ENCODE measurements at places on chromosomes 2 and 18.

DNA sequence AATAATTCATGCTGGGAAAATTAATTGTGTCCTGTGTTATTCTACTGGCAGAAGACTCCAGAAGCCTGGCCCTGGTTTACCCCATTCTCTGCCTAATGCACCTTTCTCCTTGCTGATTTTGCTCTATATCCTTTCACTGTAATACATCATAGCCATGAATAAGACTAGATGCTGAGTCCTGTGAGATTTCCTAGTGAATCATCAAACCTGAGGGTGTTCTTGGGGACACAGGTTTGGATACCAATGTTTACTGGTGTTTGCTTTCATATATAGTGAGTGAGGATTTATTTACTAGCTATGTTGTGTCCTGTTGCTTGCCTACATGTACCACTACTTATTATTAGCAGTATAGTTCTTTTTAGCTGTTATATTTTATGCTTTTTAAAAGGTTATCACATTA is 6.5 kb downstream of the METTL5 start:
- no peak for DNase-seq

DNA sequence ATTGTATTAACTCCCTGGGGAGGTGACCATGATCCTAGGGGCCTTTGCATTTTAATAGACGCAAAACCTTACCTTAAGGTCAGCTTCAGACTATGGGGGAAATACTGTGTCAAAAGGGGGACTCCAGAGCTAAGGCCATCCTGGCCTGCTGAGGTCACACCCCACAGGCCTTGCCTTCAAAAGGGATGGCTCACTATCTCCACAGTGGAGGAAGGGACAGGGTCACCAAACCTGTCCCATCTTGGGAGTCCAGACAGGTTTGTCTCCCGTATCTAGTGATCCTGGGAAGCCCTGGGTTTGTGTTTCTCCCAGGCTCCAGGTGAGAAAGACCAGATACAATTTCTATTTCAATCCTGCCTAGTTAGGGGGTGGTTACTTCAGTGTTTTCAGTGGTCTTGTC is 24.9 kb downstream of the CAPN14 start:
- DNase-seq: no peak

- DNase-seq: no peak
Observed at GRCh38 chr2:26605195-26605998, 35.8 kb downstream of the CIB4 start.

- no peak for DNase-seq
Observed at GRCh38 chr2:102283996-102284395, 27.4 kb upstream of the IL1RL1 start.

DNA sequence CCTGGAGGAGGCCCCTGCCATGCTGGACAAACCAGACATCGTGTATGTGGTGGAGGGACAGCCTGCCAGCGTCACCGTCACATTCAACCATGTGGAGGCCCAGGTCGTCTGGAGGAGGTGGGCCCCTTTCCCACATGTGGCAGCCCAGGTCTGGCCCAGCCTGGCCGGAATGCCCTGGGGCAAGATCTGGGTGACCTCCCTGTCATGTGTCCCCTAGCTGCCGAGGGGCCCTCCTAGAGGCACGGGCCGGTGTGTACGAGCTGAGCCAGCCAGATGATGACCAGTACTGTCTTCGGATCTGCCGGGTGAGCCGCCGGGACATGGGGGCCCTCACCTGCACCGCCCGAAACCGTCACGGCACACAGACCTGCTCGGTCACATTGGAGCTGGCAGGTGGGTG is 25.2 kb upstream of the GMPPA start:
- no peak for DNase-seq

- peak; percentile 83 for DNase-seq
Observed at GRCh38 chr2:9142551-9143263, 63.9 kb upstream of the ASAP2 start.

DNA sequence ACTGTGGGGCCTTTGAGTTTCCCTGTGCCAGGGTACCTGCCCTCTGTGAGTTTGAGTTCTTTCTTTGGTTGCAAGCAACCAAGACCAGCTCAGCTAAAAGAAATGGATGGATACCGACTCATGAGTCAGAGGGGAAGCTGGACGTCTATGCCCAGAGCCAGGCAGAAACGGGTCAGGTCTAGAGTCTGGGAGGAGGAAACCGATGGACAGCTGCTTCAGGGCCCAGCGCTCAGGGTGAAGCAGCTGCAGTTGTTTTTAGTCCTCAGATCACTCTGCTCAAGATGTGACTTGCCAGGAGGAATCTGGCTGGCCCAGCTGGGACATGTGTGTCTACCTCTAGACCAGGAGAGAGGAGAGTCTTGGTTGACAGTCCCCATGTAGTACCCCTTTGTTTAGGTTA is 10.1 kb upstream of the TYMS start:
- no peak for DNase-seq

- DNase-seq: no peak
Observed at GRCh38 chr2:12416600-12416999, 300.1 kb upstream of the TRIB2 start.

GRCh38 chr18:76463872-76464271 is 31.2 kb downstream of the ZNF516 start:
- DNase-seq: no peak

DNA sequence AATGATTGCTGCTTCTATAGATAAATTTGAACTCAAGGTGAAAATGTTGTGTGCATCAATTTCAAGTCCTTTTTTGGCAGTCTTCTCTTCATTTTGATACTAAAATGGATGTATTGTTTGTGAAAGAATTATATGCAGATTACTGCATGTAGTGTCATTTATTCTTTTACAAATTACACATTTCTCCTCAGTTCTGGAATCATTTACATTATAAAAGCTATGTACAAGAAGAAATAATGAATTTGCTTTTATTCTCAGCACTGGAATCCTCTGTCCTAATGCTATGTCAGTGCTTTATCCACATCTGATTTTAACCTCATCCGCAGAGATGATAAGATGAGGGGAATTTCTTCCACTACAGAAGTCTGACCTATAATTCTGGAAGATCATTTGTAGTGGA is 220.8 kb upstream of the UBE2E3 start:
- DNase-seq: no peak

DNA sequence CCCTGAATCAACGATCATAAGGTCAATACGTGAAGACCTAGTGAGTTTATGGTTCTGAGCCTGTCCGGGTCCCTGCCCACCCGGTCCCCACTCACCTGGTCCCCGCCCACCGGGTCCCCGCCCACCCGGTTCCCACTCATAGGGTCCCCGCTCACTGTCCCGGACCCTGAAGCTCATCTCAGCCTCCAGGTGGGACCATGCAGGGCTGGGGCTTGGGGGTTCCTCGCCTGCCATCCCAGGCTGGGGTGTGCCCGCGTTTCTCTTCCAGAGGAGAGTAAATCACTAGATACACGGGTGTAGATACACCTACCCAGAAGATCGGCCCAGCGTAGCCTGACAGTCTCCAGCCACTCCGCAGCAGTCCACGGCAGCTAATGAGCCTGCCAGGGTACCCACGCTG is 131.5 kb downstream of the MBP start:
- DNase-seq: no peak

- no peak for DNase-seq
Observed at GRCh38 chr2:204727368-204727767, 182.1 kb downstream of the PARD3B start.

GRCh38 chr2:218569661-218570500 is 1.2 kb downstream of the CNOT9 start:
- DNase-seq: no peak

DNA sequence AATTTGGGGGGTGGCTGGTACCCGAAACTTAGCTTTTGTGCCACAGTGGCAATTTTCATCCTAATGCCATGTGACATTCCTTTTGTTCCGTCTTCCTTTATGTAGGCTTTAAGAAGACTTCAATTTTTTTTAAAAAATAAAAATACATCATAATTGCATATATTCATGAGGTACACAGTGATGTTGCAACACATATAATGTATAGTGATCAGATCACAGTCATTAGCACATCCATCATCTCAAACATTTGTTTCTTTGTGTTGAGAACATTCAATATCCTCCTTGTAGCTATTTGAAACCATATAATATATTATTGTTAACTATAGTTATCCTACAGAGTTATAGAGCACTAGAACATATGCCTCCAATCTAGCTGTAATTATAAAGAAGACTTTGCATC is 6.0 kb upstream of the CLIP4 start:
- DNase-seq: no peak

DNA sequence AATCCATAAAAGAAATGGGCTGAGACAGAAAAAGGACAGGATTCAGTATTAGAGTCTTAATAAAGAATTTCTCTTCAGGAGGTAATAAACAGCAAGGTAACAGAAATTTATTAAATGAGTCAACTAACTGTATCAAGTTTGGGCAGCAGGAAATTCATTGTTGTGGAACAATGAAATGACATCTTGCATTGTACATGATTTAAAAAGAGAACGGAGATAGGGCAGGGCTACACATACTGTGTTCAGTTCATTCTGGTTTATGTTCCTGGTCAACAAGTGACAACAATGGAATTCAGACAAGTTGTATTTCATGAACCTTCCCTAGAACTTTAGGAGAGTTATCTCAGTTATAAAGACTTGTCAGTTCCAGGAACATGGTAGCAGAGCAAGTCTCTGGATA is 961.3 kb downstream of the SOCS6 start:
- DNase-seq: no peak

GRCh38 chr18:31269566-31269965 is 48.4 kb upstream of the DSG1 start:
- DNase-seq: no peak

DNA sequence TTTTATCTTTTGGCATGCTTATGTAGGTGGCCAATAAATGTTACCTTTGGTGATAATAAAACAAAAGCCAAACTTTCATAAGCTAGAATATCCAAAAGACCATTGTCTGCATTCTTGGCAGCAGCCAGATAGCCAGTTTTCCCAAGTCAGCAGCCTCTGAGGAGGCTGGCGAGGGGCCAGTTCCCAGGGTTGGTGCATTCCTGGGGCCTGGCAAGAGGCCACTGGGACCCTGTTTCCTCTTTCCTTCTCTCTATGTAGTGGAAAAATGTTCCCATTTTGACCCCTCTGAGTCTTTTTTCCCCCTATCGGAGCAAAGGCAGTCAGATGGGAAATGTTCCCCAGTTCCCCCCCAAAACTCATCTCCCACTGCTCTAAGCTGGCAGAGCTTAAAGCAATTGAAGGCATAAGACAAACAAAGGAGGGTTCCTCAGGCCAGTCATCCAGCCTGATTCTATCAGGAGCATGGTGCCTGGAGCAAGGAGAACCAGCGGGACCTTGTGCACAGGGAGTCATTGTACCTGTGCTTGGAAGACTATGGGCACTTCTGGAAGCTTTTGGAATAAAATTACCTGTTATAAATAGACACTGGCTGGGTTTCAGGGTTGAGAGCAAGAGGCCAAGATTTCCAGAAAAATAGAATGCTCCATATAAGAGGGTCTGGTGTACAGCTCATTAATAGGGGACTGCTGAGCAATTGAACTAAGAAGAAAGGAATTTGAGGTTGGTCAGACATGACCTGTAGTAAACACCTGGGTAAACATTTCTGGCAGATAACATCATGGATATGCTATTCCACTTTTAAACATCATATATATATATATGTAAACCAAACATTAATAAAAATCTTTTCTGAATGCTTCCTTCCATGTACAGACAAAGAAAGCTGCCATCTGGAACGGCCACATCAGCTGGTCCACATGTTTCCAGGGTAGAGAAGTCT is 63.4 kb downstream of the NCKAP5 start:
- no peak for DNase-seq

DNA sequence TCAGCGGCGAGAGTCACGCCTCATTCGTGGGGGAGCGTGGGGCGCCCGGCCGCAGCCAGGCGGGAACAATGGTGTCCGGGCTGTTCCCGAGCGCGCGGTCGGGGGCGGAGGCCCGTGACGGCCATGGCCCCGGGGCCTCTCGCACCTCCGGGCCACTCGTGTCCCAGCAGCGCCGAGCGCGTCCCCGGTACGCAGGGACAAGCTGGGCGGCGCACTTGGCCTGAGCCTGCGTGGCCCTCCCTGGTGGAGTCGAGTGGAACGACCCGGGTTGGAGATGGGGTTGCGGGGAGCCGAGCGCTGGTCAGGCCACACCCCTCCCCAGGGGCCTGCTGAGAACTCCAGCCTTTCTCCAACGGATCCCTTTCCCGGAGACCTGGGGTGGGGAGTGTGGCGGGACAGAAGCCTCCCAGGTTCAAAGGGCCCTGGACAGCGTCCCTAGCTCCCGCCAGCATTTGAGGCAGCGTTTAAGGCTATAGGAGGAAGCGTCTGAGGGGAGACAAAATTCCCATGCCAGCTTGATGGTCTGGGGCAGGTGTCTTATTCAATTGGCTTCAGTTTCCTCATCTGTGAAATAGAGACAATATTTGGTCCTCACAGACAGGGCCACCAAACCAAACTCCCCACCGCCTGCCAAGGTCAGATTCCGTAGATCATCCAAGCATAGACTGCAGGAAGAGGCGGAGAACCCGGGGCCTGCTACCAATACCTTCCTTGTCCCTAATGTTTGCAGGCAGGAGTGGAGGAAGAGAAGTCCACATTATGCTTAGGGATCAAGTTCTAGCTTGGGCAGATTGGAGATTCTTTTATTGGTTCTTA is 553 bp downstream of the CNDP2 start:
- DNase-seq: peak; percentile 63

- no peak for DNase-seq
Observed at GRCh38 chr18:58761241-58761969, 90.1 kb downstream of the MALT1 start.

DNA sequence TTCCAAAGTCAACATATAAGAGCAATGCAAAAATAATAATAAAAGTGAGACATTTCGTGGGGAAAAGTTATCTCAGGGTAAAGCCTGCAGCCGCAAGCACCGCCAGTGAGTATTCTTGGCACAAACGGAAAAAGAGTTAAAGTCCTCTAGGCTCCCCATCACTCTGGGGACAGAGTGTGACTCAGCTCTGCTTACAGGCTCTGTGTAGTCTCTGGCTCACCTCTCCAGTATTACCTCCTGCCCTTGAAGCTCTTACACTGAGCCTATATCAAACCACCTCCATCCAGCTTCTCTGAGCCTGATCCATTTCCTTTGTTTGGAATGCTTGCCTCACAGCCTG is 55.5 kb downstream of the MTHFD2 start:
- no peak for DNase-seq

GRCh38 chr2:155215037-155215707 is 516.7 kb downstream of the KCNJ3 start:
- DNase-seq: no peak

DNA sequence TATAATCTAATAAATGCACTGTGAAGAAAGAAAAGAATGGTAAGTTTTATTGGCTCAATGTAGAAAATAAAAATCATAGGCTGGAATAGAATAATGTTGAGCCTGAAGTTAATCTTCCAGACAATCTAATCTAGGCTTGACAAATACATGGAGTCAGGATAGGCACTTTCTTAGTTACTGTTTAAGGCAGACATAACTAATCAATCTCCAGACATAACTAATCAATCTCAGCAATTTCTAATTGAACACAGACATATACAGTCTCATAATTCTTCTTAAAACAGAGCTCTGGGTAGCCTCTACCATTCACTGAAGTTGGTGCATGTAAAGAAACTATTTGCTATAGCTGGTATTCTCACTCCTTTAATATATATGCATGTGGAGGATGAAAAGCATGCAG is 150.1 kb upstream of the CTAGE1 start:
- DNase-seq: no peak

- DNase-seq: no peak
Observed at GRCh38 chr18:57705832-57706595, 84.4 kb upstream of the NARS1 start.

Data from activated CD4-positive, CD25-positive, alpha-beta regulatory T cell treated with anti-CD3 and anti-CD28 coated beads, Interleukin-2, amount 50 U/mL, for 72 hours (primary cell).